Sigmoid colon (tissue), 7 donors: ENCODE measurements at places on chromosomes 7 and 10. TPM values are rescaled to one million over a fixed set of nuclear protein-coding genes. Genes with fewer than 3 reads are reported as not detected.

GPER1 gene
- 5.6 TPM for total RNA-seq

TMEM236 gene
- total RNA-seq, result 0.28 TPM

DNA sequence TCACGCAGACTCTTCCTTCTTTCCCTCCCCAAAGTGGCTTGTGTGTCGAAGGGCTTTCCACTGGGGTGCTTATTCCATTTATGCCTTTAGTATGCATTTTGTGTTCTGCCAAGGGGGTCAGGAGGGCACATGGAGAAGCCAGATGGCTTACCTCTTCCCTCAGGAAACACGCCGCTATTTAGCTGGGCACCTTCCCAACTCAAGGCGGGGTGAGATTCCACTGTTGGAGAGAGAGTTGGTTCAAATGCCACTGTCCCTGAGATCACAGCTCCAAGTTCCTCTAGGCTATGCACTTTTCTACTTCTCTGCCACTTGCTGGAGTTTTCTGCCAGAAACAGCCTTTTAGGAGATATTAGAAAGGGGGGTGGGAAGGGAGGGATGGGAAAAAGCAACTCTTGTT lies 1091.8 kb downstream of the LRMDA start:
- peak; percentile 78 for DNase-seq

PRLHR gene
- not detected for total RNA-seq

- no peak for DNase-seq
Observed at GRCh38 chr10:124296813-124297788, 121.6 kb downstream of the OAT start.

- DNase-seq, result no peak
Observed at GRCh38 chr10:3090914-3091787, 23.8 kb downstream of the PFKP start.

OR2A42 gene
- total RNA-seq, result 0.28 TPM

ANKRD7 gene
- total RNA-seq, result 2.5 TPM

DNA sequence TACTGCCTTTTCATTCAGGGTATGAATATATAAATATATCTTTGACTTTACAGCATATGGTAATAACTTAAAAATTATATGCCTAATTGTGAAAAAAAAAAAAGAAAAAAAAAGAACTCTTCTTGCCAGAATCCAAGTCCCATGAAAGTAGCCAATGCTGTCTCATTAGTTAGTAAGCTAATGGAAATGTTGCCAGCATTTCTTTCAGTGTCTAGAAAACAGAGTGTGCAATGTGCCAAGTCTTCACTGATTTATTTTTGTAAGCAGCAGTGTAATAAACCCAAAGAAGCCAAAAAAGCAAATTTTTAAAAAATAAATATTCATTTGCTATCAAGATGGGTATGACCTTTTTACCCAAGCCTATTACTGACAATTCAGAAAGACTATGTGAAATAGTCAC lies 31.1 kb upstream of the LRRN3 start:
- no peak for DNase-seq

DNA sequence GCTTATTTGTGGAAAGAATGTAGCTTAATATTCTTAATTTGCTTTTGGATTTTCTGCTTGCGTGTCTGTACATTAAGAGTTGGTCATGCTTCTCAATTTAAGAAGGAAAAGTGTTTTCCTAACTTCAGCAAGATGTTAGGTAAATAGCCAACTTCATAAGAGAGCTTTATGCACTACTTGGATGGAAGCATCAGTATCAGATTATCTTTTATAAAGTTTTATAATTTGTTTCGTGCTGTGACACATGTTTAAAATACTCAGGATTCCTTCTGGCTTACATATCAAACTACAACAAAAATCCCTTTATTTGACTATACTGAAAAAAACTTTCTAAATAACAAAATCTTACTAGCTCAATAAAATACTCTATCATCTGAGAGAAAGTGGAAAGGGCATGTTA lies 34.8 kb upstream of the AGR2 start:
- no peak for DNase-seq

CYP2C19 gene
- total RNA-seq, result not detected

DNA sequence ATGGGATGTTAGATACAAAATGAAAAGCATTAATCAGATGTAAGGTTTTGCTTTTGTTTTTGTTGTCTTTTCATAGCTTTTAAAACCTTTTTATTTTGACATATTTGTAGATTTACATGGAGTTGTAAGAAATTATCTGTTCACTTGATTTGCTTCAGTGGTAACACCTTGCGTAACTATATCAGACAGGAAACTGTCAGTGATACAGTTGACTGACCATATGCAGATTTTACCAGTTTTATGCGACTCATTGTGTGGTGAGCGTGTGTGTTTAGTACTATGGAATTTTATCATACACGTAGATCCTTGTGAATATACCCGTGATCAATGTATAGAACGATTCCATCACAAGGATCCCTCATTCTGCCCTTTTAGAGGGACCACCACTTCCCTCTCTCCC lies 701.4 kb downstream of the SUGCT start:
- no peak for DNase-seq

DNA sequence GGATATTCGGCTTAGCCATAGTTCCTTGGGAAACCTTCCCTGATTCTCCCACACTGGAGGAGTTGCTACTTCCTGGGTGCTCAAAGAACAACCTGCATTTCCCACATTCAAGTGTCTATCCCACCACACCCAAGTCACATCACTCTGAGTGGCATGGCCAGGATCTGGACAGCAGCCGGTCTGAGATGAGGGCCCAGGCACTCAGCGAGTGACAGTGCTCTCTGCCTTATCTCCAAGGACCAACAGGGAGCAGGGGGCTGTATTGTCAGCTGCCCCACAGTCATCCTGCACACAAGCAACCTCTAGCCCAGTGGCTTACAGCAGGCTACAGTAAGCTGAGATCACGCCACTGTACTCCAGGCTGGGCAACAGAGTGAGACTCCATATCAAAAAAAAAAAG lies 16.1 kb upstream of the SLC18A3 start:
- DNase-seq, result no peak

GRCh38 chr7:55055479-55055878 lies 36.7 kb downstream of the EGFR start:
- no peak for DNase-seq

DNA sequence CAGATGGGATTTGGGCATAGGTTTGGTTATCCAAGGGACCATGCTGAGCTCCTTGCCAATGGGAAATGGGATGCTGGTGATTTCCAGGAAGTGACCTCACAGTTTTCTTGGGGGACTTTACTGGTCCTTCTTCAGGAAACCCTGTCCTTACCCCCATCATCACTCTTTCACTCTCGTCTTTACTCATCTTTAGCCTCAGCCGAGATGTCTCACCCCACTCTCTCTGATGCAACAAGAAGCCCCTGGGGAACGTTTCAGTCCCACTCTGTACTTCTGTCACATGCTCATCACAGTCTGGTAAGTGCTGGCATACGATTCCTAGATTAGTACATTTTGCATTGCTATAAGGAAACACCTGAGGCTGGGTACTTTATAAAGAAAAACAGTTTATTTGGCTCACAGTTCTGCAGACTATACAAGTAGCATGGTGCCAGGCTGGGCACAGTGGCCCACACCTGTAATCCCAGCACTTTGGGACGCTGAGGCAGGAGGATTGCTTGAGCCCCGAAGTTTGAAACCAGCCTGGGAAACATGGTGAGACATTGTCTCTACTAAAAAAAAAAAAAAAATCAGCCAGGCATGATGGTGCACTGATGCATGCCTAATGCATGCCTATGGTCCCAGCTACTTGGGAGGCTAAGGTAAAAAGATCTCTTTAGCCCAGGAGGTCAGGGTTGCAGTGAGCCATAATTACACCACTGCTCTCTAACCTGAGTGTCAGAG lies 63.5 kb upstream of the VKORC1L1 start:
- DNase-seq, result no peak

GRCh38 chr10:2885288-2886278 lies 181.8 kb upstream of the PFKP start:
- no peak for DNase-seq

PSMG3 gene
- total RNA-seq, result 52.8 TPM

DNA sequence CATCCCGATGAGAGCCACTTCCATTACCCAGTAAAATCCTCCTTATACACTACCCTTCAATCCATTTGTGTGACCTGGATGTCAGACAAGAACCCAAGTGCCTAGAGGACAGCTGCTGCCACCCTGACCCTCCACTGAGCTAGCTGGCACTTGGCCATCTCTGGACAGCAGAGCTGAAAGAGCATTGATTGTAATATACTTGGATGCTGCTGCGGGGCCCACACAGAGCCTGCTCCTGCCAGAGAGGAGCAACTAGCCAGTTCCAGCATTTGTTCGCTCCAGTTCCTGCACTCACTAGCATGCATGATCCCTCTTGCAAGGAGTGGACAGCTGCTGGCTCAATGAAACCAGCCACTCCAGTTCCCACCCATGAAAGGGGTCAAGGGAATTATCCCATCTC lies 8.4 kb upstream of the TMEM254 start:
- no peak for DNase-seq

DNA sequence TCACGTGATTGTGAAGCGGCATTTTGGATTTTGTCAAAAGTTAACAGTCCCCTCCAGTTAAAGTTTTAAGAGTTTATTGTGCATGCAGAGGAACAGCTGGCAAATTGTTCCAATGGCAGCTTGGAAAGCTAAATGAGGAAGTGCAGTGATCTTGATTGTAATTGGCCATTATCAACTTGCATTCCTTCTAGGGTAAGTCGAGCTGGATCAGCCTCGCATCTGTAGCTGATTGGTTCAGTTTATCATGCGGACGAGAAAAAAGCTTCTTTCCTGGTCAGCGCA lies 566 bp downstream of the ZNF789 start:
- no peak for DNase-seq
